DMS53 (cell line): ENCODE measurements at places on chromosomes 6 and 20.

DNA sequence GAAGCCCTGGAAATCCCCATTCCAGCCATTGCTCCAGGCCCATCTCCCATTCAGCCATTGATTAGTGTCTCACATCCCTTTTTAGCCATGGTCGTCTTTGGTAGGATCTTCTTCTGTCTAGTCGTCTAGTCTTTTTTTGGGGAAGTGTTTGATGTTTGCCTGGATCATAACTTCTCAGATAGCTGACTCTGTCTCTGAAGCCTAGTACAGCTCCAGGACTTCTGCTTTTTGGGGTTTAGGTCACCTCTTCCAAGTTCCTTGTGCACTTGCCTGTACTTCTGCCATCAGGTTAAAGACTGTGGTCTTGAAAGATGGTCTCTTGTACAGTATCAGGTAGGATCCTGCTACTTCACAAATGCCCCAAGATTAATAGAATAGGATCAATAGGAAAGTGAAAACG, 553.5 kb downstream of the PKHD1 start:
- no peak for DNase-seq

- no peak for DNase-seq
Observed at GRCh38 chr6:131787079-131787478, 20.7 kb upstream of the ENPP1 start.

DNA sequence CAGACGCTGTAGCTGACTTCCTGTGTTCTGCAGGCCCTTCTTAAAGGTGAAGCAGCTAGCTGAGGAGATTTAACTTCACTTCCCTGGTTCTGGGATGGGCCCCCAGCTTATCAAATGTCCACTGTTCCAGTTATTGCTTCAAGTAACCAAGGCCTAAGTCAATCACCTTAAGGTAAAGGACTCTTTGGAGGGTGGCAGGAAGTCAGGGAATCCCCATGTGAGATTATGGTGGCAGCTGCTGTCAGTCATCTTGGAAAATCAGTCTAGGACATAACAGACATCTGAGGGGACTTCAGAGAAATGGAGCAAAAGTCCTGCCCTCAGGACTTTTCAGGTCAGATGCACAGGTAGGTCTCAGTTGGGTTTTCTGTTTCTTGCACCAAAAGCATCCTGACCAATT, 3.8 kb downstream of the ELOVL5 start:
- DNase-seq, result no peak

DNA sequence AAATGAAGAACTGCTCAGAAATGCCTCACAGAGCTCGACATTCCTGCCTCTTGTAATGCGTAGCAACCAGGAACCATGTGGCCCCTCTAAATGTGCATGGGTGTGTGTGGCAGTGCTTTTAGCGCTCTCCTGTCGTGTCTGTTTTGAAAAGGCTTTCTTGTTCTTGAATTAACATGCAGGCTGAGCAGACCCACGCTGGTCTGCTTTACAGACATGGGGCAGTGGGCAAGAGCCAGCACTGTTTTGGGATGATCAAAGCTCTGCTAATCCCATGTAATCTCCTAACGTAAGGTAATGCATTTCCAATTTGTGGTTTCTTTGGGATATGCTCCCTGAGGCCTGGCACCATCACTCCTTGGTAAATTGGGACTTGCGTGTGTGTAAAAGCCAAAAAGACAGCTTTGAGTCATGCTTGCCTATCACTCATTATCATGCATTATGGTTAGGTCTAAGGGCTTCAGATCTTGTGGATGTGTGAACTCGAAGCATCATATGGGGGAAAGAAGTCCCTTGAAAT, 11.8 kb downstream of the RIPOR2 start:
- DNase-seq, result no peak

GRCh38 chr6:3001773-3002293, 2.1 kb downstream of the NQO2 start:
- DNase-seq, result peak; percentile 82

- DNase-seq, result peak; percentile 94
Observed at GRCh38 chr6:45445749-45446549, 68.2 kb upstream of the SUPT3H start.

DNA sequence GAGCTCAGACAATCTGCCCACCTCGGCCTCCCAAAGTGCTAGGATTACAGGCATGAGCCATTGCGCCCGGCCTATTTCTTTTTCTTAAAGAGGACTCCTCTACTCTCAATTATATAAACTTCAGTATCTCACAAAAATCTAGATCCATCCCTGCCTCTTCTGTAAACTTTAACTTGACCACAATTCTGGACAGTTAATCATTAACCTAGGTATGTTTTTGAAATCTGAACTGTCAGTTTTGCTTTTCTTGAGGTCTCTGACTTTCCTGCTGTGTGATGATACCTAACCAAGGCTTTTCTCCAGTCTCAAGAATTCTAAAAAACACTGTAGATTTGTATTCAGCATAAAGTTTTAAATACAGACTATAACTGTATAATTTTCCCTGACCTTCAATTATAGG, 388.2 kb upstream of the SYNCRIP start:
- DNase-seq, result peak; percentile 39

DNA sequence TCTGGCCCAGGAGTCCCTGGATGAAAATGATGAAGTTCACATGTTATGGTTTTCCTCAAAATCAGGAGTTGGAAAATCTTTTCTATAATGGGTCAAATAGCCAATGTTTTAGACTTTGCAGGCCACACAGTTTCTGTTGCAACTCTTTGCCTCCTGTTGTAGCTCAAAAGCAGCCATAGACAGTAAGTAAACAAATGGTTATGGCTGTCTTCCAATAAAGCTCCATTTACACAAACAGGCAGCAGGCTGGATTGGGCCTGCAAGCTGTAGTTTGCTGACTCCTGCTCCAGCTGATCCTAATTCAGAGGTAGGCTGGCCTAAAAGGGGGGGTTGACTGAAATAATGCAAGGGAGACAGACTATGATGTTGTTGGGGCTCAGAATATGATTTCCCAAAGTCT, 33.0 kb downstream of the METTL24 start:
- DNase-seq, result peak; percentile 54

- peak; percentile 77 for DNase-seq
Observed at GRCh38 chr20:20593447-20594170, 118.8 kb downstream of the RALGAPA2 start.

- DNase-seq, result peak; percentile 82
Observed at GRCh38 chr6:31898383-31899011, 999 bp upstream of the EHMT2 start.

- DNase-seq, result no peak
Observed at GRCh38 chr20:38990728-38991127, 28.6 kb downstream of the DHX35 start.

DNA sequence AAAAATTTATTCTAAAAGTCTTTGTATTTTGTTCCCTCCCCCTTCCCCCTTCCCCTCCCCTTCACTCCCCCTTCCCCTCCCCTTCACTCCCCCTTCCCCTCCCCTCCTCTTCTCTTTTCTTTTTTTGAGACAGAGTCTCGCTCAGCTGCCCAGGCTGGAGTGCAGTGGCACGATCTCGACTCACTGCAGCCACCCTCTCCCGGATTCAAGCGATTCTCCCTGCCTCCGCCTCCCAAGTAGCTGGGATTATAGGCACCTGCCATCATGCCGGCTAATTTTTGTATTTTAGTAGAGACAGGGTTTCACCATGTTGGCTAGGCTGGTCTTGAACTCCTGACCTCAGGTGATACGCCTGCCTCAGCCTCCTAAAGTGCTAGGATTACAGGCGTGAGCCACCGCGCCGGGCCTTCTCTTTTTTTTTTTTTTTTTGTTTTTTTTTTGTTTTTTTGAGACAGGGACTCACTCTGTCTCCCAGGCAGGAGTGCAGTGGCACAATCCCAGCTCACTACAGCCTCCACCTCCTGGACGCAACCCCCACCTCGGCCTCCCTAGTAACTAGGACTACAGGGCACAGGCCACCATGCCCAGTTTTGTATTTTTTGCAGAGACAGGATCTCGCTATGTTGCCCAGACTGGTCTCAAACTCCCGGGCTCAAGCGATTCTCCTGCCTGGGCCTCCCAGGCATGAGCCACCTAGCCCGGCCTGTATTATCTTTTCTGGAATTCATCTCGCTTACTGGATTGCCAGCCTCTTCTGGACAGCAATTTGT, 1.1 kb upstream of the AFG1L start:
- DNase-seq, result peak; percentile 31

GRCh38 chr6:149468179-149468578, 16.6 kb downstream of the ZC3H12D start:
- DNase-seq, result no peak

- DNase-seq, result peak; percentile 40
Observed at GRCh38 chr6:81838031-81838430, 85.5 kb upstream of the TENT5A start.

DNA sequence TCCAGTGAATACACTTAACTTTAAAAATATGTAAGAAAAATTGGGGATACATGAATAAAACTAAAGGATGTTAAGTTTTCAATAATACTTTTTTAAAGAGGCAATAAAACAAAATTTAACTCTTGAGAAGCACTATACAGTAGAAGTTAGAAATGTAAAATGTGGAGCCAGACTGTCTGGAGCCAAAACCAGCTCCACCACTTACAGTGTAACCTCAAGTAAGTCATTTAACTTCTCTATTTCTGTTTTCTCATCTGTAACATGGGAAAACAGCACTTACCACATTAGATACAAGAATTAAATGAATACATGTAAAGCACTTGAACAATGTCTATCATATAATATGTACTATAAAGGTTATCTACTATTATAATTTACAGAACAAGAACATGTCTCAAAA, 6.7 kb downstream of the ATG5 start:
- DNase-seq, result no peak

DNA sequence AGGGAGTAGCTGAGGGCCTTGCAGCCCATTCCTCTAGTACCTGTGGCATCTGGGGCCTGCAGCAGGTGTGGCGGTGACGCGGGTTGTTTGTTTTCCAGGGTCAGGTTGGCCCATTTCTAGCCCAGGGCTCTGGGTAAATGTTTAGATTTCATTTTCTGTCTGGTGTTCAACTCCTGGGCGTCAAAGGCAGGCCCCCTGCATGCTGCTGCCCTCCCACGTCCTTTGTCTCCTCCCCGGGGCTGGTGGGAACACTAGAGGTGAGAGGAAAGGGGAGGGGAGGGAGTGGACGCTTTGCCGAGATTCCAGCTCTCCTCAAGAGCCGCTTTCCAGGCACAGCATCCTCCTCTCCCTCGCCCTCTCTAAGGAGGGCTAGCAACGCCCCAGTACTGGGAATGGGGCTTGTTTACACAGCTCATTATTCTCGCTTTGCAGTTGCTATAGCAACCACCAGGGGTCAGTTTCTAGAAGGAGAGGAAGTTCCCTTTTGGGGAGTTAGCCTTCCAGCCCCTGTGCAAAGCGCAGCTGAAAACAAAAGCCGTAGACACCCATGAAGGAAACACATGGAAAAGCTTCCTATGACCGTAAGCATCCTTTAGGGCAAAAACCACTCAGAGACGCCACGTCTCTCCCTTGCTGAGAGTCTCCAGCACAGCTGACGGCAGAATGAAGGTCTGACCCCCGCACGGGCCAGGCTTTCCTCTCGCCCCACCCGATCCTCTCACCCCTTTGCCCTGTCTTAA, 170.6 kb downstream of the LY86 start:
- DNase-seq, result peak; percentile 94

- DNase-seq, result no peak
Observed at GRCh38 chr20:31824554-31825313, 5.6 kb downstream of the MYLK2 start.

GRCh38 chr6:44006123-44006871, 121.0 kb downstream of the MRPL14 start:
- no peak for DNase-seq

- DNase-seq, result no peak
Observed at GRCh38 chr20:60822699-60823607, 429.1 kb upstream of the CDH4 start.

DNA sequence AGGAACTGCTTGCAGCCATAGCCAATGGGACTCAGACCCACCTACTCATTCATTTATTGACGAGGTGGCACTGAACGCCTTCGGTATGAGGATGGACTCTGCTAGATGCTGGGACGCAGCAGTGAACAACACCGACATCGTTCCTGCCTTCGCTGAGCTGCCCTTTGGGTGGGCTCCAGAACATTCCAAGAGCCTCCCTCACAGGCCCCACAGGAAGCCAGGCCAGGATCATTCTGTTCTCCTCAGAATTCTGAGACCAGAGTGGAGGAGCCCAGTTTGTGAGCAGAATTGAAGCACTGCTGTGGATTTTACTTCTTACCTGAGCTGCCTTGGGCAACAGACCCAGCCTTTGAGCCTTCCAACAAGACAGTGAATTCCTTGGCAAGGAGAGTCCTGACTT, 82.1 kb downstream of the KCNB1 start:
- DNase-seq, result no peak

- DNase-seq, result no peak
Observed at GRCh38 chr6:2264932-2265331, 19.5 kb upstream of the GMDS start.

- peak; percentile 9 for DNase-seq
Observed at GRCh38 chr6:16064671-16065072, 64.2 kb upstream of the MYLIP start.

DNA sequence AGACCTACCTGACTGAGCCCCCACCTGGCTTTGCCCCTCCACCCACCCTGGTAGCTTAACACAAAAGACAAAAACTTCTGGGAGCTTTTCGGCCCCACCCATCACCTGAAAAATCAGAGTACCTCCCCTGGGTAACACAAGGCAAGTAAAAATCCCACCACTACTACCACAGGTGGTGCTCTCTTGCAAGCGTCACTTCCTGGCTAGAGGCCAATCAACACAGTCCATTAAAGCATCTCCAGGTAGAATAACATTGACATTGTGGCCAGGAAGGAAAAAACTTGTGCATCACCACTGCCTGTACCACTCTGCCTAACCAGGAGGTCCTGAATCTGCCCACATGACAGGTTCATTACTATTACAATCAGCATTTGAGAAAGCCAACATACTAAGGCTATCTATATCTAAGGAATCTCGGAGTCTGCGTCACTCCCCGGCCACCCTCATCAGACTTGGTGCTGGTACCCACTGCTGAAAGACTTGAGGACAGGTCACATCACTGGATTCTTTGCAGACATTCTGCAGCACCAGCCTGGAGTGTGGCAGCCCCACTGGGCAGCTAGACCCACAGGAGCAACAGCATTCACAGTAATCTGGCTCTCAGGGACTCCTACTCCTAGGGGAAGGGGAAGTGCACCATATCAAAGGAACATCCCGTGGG, 125.9 kb downstream of the CDK19 start:
- DNase-seq, result no peak

- DNase-seq, result peak; percentile 46
Observed at GRCh38 chr6:137387096-137387764, 107.0 kb downstream of the OLIG3 start.

DNA sequence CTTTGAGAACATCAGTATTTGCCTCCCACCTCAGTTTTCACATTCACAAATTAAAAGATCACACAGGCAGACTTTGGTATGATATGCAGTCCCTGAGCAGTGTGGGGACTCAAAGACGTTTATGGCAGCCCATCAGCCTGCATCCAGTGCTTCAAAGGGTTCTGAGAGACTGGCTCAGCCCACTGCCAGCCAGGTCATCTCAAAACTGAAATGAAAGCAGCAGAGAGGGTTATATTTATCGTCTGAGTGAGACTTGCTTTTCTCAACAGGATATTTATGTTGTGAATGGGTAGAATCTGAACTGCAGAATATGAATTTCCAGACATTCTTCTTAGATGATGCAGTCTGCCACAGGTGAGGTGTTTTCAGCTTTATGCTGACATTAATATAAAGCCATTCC, 159.8 kb downstream of the NRN1 start:
- DNase-seq, result no peak

- peak; percentile 79 for DNase-seq
Observed at GRCh38 chr6:53492860-53493634, 51.9 kb downstream of the GCLC start.

- DNase-seq, result peak; percentile 73
Observed at GRCh38 chr6:76682842-76683241, 610.4 kb upstream of the IMPG1 start.

GRCh38 chr6:51928320-51928719, 159.1 kb downstream of the PKHD1 start:
- no peak for DNase-seq

GRCh38 chr6:83199173-83199862, 6.2 kb downstream of the RWDD2A start:
- DNase-seq, result peak; percentile 9
